Stimulated activated naive CD8-positive, alpha-beta T cell treated with anti-CD3 and anti-CD28 coated beads, Interleukin-15, Interleukin-2, amounts not matched to agents 100 U/mL and 50 U/mL, for 24 hours (primary cell): ENCODE measurements at places on chromosomes 3 and 15.

- DNase-seq, result no peak
Observed at GRCh38 chr3:129106320-129106719, 15.3 kb downstream of the RAB43 start.

- DNase-seq, result no peak
Observed at GRCh38 chr3:107942951-107943749, 147.7 kb downstream of the CD47 start.

DNA sequence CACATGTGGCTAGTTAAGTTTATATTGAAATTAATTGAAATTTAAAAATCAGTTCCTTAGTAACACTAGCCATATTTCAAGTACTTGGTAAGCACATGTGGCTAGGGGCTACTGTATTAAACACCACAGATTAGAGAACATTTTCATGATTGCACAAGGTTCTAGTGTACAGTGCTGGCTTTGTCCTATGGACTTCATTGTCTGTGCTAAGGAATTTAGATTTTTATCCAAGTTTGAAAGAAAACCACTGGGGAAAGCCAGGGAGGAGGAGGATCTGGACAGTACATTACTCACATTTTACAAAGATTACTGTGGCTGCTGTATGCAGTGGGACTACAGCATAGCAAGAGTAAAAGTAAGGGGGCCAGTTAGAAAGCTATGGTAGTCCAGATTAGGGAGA lies 13.9 kb downstream of the STAC start:
- DNase-seq, result no peak

DNA sequence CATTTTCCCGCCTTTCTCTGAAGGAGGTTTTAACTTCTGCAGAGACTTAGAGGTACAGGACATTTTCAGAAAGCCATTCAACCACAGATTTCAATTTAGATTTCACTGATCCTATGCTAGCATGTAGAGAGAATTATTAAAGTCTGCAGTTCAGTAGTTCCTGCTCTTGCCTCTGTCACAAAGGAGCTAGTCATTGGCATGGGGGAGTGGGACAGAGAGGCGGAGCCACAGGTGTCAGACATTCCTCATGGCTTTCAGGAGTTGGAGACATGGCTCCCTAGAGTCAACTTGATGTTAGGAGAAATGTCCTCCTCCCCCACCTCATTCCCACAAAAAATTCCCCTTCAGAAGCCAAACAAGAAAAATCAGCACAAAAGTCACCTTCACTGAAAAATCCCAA lies 66.0 kb upstream of the SIAH2 start:
- no peak for DNase-seq

DNA sequence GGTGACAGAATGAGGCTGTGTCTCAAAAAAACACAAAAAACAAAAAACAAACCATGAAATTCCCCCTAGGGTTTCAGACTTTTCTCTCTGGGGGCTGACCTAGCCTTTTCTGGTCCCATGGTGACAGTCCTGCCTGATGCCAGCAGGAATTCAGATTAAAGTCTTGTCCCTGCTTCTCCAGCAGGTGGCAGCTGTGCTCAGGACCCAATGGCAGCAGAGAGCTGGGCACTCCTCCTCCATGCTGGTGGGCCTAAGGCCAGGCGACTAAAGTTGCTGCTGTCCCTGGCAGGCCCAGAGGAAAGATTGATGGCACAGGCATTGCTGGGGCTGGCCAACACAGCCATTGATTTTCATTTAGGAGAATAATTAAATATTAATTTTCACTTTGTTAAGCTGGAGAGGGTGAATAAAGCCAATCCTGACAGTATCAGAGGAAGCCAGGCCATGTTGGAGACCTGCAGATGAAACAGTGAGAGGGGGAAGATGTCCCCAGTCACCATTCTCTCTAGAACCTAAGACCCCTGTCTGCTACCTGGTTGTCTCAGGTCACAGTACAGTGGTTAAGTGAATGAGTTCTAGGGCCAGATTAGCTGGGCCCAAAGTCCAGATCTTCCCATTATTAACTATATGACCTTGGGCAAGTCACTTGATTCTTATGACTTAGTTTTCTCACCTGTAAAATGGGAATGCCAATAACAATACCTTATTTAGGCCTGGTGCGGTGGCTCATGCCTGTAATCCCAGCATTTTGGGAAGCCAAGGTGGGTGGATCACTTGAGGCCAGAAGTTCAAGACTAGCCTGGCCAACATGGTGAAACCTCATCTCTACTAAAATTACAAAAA lies 7.1 kb downstream of the CELF6 start:
- DNase-seq, result peak; percentile 69

- DNase-seq, result no peak
Observed at GRCh38 chr15:59300618-59301139, 72.0 kb downstream of the MYO1E start.

- no peak for DNase-seq
Observed at GRCh38 chr3:134449277-134449676, 36.5 kb downstream of the ANAPC13 start.

GRCh38 chr3:156519758-156520162 lies 35.2 kb downstream of the SSR3 start:
- no peak for DNase-seq

GRCh38 chr3:37779289-37780152 lies 82.2 kb upstream of the CTDSPL start:
- peak; percentile 7 for DNase-seq

GRCh38 chr3:127077068-127077467 lies 94.2 kb downstream of the PLXNA1 start:
- DNase-seq, result no peak

DNA sequence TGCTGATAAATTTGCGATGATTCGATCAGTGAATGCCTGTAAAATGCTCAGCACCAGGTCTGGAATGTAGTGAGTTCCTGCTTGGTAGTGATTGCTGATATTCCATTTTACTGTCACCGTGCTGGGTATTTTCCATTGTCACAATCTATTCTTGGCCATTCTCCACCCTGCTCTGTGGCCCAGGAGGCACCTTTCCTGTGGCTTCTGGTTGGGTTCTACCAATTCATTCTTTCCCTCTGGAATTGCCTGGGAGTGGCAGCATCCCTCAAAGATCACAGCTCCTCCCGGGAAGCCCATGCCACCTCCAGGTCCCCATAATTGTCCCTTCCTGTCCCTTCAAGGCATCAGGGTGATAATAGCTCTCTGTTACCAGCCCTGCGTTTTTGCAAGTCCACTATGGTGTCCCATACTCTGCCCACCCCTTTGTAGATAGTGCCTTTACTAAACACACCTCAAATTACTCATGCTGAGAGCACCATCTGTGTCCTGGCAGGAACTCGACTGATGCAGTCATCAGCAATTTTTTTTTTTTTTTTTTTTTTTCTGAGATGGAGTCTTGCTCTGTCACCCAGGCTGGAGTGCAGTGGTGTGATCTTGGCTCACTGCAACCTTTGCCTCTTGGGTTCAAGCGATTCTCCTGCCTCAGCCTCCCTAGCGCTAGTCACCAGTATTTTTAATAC lies 177.8 kb upstream of the PROK2 start:
- no peak for DNase-seq

DNA sequence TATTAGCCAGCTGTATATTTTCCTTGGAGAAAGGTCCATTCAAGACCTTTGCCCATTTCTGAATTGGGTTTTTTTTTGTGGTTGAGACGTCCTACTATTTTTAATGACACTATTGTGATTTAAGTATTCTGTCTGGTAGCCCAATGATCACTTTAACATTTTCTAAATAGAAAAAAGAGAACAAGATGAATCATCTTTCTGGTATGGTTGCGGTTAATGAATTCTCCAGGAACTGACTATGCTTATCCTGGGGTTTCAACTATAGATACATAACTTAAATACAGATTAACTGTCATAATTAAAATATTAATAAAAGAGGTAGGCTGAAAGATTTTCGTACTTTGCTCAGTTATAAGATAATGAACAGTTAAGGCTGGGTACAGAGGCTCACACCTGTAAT lies 51.9 kb downstream of the PBRM1 start:
- no peak for DNase-seq

DNA sequence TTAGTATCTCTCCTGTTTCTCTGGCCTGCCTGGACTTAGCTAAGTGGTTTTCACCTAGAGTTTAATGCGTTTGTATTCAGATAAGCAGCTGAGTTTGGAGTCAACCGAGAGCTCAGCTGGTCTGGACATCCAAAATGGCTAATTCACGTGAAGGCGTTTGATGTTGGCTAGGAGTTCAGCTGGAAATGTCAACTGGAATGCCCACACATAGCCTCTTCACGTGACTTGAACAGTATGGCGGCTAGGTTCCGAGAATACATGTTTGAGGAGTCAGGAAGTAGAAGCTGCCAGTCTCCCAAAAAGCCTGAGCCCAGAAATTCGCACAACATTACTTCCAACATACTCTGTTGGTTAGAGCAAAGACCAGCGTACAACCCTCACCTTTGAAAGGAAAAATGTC lies 2.2 kb downstream of the USP8 start:
- no peak for DNase-seq

GRCh38 chr15:85956532-85957275 lies 123.0 kb upstream of the AGBL1 start:
- DNase-seq, result no peak
